Aorta (tissue), 5 donors: ENCODE measurements at places on chromosomes 12 and 14. TPM values are rescaled to one million over a fixed set of nuclear protein-coding genes. Genes with fewer than 3 reads are reported as not detected.

- no peak for DNase-seq
Measured at GRCh38 chr12:54933376-54933775, 51.2 kb downstream of the TESPA1 start.

DNA sequence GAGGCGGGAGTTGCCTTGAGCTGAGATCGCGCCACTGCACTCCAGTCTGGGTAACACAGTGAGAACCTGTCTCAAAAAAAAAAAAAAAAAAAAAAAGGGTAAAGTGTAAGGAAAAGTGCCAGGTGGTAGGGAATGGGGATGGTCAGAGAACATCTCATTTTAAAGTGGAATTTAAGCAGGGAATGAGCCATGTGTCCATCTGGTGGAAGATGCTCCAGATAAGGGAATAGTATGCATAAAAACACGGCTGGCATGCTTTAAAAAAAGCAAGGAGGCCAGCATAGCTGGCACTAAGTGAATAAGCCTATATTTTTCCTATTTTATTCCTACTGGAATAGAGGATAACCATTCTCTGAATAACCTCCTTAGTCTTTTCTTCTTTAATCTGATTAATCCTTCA lies 33.7 kb downstream of the FAM186A start:
- no peak for DNase-seq

- DNase-seq, result peak; percentile 76
Measured at GRCh38 chr14:91363776-91364523, 53.7 kb downstream of the CCDC88C start.

DNA sequence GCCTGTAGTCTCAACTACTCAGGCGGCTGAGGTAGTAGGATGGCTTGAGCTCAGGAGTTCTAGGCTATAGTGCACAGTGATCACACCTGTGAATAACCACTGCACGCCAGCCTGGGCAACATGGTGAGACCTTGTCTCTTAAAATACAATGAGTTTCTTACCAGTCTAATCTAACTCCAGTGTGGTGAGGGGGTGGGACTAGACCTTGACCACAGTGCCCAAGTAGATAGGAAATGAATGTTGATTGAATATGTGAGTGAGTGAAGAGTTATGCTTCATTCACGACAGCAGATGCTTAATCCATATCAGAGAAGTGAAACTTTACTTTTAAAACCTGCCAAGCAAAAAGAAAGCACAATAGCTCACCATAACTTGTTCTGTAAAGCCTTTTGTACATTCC lies 11.2 kb upstream of the AK7 start:
- DNase-seq, result no peak

- DNase-seq, result peak; percentile 92
Measured at GRCh38 chr12:94262228-94263010, 114.0 kb downstream of the PLXNC1 start.

DNA sequence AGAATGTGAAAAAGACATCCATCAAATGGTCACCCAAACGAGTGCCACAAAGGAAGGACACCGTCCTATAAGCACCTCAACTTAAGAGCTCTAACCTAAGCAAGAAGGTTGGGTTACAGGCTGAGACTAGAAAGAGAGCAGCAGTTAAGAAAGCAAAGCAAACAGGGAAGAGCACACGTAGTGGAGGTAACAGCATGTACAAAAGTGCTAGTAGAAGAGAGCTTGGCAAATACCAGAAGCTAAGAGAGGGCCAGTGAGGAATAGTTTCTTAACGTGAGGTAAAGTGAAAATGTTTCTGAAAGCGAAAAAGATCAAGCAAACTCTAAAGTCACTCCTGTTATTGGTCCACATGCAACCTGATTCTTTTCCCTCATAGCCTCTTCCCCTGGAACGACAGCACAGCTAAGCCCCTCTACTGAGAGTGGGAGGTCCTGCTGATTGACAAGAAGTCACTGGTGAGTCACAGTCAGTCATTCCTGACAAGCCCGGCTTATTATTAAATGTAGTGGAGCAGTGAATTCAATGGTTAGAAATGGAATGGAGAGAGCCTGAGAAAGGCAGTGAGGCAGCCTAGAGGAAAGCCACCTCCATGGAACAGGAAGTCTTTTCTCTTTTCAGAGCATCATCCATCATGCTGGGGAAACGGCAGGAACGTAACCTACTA lies 204.4 kb downstream of the SLC25A21 start:
- DNase-seq, result no peak

GRCh38 chr12:25894759-25895158 lies 63.7 kb upstream of the RASSF8 start:
- no peak for DNase-seq

GRCh38 chr12:125346362-125346761 lies 281.1 kb downstream of the AACS start:
- DNase-seq, result no peak

GRCh38 chr12:6336889-6337853 lies 4.7 kb downstream of the TNFRSF1A start:
- DNase-seq, result peak; percentile 59

- DNase-seq, result no peak
Measured at GRCh38 chr12:113127791-113128199, 7.8 kb downstream of the RASAL1 start.

GRCh38 chr14:104305511-104306449 lies 167.4 kb downstream of the KIF26A start:
- DNase-seq, result peak; percentile 46

DNA sequence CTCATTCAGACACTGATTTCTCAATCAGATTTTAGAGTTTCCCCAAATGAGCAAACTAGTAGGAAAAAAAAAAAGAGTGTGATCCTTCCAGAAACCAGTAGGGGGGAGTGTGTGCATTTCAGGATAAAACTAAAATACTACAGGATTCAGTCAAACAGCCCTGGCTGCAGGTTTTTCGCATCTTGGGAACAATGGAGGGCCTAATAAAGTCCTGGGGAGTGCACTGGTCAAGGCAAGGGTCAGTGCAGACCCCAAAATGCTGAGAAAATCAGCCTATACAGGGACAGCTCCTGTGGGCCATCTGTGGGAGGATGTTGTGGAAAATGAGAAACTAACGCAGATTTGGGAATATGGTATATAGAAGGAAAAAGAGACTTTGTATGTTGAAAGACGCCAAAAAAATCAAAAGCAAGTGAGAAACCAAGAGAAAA lies 22.2 kb upstream of the ABCD4 start:
- DNase-seq, result no peak

GRCh38 chr12:51926064-51926632 lies 18.8 kb downstream of the ACVRL1 start:
- DNase-seq, result no peak

DNA sequence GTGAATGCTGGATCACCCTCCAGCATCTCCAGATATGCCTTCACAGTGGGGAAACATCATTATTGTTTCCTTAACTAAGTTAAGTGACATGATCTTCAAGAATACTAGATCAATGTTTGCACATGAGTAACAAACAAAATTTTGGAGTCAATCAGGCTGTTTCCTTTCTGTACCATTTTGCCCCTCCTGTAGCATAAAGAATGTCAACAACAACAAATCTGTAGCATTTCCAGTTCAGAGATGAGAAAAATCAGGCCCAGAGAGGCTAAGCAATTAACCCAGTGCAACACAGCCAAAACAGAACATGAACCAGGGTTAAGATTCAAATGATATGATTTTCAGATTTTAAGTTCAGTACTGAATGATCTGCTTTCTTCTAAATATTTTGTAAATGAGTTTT lies 31.7 kb downstream of the SRRM4 start:
- no peak for DNase-seq

DNA sequence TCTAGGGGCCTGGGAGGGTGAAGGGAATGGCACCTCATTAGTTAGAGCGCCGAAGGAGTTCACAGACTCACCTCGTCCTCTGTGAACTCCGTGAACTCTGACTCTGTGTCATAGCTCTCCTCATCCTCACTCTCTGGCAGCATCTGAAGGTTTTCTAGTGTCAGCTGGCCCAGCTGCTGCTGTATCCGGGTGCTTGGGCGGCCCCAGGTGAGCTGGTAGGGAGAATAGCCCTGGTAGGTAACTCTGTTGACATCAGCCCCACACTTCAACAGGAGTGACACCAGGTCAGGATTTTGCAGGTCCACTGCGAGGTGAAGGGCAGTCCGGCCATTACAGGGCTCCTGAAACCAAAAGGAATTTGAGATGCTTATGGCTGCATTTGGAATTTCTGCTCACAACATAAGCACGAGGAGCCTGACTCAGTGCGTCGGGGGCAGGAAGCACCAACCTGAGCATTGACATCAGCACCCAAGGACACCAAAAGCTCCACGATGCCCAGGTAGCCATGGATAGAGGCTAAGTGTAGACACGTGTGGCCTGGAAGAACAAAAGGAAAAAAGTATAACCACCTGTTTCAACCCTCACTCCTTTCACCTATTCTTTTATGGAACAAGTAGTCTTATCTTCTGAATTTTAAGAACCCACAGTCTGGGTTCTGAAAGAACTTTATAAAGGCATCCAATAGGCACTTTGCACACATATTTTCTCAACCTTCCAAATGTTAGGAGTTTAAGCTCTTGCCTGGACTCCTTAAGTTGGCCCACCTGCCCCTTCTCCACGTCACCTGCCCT lies 2.0 kb downstream of the NFKBIA start:
- peak; percentile 73 for DNase-seq

- no peak for DNase-seq
Measured at GRCh38 chr12:51942501-51943000, 8.9 kb upstream of the ACVR1B start.

- DNase-seq, result no peak
Measured at GRCh38 chr14:27305441-27305945, 707.7 kb upstream of the NOVA1 start.

DNA sequence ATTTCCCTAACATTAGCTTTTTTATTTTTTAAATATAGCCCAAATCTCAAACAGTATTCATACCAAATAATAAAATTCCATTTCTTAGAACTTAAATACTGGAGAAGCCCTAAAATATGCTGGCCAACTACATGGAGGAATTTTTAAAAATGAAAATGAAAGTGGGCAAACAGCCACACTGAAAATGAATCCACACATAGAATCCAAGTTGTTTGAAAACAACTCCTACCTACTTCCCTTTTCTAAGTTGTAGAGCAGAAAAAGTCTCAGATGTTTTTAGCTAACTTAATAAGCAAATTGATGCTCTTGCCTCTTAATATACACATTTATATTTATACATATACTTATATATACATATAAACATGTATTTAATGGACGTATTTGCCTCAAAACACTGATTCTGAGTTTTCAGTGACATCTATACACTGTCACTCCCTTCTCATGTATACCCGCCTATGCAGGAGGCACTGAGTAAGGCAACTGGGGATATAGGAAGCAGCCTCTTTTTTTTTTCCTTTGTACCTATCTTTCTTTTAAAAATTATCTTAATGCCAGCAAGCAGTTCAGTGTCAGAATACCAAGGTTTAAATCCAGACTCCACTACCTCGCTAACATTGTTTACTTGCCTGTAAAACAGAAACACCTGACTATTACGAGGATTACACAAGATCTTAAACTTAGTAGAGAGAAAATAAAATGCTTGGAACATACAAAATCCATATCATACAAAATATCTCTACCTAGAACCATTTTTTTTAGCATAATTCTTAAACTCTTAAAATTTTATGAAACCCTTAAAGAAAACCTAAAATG lies 13.3 kb downstream of the DICER1 start:
- no peak for DNase-seq

- DNase-seq, result no peak
Measured at GRCh38 chr14:23177181-23177580, 6.3 kb downstream of the SLC7A8 start.

GRCh38 chr14:57512220-57512619 lies 18.6 kb upstream of the CCDC198 start:
- no peak for DNase-seq

GRCh38 chr12:102371165-102371564 lies 109.2 kb downstream of the IGF1 start:
- no peak for DNase-seq

- DNase-seq, result no peak
Measured at GRCh38 chr14:94767321-94767878, 2.5 kb downstream of the GSC start.

- no peak for DNase-seq
Measured at GRCh38 chr12:116650062-116650461, 87.8 kb downstream of the SPRING1 start.

GRCh38 chr12:128444598-128444997 lies 177.6 kb downstream of the TMEM132C start:
- DNase-seq, result no peak

- peak; percentile 33 for DNase-seq
Measured at GRCh38 chr12:132174839-132175490, 30.7 kb downstream of the NOC4L start.

- no peak for DNase-seq
Measured at GRCh38 chr14:50363714-50364111, 33.0 kb downstream of the CDKL1 start.

DNA sequence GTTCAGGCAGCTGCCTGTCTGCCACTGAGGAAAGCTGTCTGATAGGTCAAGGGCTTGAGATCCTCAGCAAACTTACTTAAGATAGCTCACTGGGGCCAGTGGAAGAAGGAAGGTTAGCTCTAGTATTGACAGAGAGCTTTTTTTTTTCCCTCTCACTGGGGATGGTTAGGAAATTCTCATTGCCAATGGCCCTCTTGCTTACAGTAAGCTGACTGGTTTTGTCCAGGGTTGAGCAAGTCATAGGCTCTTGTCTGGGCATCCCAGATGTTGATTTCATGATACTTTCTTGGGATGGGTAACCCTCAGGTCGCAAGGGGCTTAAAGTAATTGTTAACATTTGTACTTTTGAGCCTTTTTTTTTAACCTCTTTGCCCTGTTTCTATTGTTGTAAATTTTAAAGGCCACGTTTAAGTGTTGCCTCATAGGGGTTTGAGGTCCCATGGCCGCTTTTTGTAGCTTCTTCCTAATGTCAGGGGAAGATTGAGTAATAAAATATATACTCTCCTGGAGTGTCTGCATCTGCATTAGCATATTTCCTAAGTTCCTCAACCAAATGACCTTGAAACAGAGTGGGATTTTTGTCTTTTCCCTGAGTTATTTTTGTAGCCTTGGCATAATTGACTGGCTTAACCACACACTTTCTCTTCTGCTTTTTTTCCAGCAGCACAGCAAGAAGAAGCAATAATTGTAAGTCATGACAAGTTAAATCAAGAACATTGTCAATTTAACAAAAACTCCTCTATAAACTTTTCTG lies 716.0 kb downstream of the LRFN5 start:
- DNase-seq, result no peak

DNA sequence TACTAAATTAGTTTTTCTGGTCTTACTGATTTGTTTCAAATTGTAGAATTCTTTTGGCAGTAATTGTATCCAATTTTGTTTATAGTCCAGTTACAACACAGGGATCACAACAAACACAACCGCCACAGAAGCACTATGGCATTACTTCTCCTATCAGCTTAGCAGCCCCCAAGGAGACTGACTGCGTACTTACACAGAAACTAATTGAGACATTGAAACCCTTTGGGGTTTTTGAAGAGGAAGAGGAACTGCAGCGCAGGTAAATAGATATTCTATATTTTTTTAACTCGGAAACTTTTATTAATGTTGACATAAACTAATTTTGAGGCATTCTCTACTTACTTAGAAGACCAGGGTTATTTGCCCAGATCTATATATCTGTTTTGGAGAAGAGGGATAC lies 17.8 kb downstream of the PAPOLA start:
- no peak for DNase-seq

GRCh38 chr12:20429852-20430251 lies 61.5 kb downstream of the PDE3A start:
- DNase-seq, result no peak

RACGAP1 gene
- total RNA-seq, result 10.1 TPM

CNTN1 gene
- total RNA-seq, result 23.0 TPM

ACRBP gene
- 5.2 TPM for total RNA-seq

CLEC4E gene
- 4.2 TPM for total RNA-seq

UBR7 gene
- 18.0 TPM for total RNA-seq

RHEBL1 gene
- 1.1 TPM for total RNA-seq

GZMB gene
- 3.0 TPM for total RNA-seq

NRL gene
- total RNA-seq, result 1.4 TPM

SERPINA9 gene
- not detected for total RNA-seq

LMNTD1 gene
- total RNA-seq, result not detected

KRT83 gene
- not detected for total RNA-seq

DNAI7 gene
- total RNA-seq, result 0.24 TPM
